Kidney glomerular epithelial cell (primary cell): ENCODE measurements at places on chromosomes 13 and 19.

DNA sequence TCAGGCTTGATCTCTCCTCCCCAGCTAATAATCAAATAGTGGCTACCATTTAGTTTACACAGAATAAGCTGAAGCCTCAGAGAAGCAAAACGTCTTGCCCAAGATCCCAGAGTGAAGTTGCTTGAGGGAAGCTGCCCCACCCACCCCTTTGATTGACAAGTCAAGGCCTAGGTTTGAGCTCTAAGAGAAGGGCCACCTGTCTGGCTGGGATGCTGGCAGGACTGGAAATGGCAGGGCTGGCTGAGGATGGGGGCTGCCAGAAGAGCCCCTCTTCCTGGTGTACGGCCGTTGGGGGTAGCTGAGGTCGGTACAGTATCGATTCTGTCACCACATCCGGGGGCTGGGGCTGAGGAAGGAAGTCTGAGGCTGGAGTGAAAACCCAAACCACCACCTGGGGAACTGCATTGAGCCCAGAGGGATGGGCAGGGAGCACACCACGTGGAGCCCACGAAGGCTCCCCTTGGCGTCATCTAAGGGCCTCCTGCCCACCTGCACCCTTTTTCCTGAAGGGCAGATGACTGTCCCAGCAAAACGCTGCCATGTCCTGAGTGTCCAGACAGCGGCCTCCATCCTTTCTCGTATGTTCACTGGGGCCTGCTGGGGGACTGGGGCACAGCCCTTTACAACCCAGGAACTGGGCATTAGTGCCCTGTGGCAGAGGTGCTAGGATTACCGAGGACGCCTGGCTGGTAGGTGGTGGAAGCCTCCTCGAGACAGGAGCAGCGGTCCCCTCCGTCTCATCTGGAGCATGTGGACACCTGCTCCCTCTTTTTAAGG is 1.4 kb upstream of the PRKD2 start:
- no peak for DNase-seq

- DNase-seq = no peak
Observed at GRCh38 chr19:49129238-49129583, 9.9 kb downstream of the PPFIA3 start.

- DNase-seq = no peak
Observed at GRCh38 chr13:44785401-44785800, 203.9 kb downstream of the NUFIP1 start.

GRCh38 chr19:4061178-4061682 is 5.5 kb downstream of the ZBTB7A start:
- DNase-seq = no peak

GRCh38 chr19:14482172-14482941 is 7.2 kb upstream of the PTGER1 start:
- no peak for DNase-seq

DNA sequence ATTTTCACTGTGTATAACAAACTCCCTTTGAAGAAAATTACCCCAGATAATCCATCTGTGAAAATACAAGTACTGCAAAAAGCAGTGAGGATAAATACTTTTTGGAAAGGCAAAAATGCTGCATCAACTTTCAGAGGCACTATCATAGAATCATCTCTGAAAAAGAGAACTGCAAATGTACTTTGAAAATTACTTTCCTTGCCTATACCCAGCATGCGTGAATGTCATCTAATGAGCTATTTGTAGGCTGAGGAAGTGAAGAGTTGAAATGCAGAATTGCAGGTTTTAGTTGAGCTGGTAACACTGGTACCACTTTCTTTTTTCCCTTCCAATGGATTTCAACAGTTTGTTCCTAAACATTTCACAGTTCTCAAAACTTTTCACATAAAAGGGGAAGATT is 196.7 kb downstream of the TBC1D4 start:
- DNase-seq = no peak

DNA sequence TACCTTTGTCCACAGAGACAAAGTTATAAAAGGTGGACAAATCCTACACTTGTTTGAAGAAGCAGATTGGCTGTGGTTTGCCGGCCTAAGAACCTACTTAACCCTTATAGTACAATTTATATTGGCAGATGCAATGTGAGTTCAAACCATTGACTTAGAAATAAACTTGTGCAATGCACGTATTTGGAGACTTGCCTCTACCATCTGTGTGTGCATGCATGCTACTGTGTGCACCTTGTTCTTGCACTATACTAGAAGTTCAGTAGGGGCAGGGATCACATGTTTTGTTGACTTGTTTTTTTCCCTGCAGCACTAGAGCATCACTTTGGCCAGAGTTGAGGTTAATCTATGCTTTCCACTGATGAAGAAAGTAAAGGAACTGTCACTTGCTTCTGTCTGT is 163.1 kb upstream of the SERP2 start:
- no peak for DNase-seq

- DNase-seq = peak; percentile 40
Observed at GRCh38 chr13:50910485-50910805, 854 bp downstream of the RNASEH2B start.

- no peak for DNase-seq
Observed at GRCh38 chr13:73179650-73180274, 121.0 kb downstream of the KLF5 start.

DNA sequence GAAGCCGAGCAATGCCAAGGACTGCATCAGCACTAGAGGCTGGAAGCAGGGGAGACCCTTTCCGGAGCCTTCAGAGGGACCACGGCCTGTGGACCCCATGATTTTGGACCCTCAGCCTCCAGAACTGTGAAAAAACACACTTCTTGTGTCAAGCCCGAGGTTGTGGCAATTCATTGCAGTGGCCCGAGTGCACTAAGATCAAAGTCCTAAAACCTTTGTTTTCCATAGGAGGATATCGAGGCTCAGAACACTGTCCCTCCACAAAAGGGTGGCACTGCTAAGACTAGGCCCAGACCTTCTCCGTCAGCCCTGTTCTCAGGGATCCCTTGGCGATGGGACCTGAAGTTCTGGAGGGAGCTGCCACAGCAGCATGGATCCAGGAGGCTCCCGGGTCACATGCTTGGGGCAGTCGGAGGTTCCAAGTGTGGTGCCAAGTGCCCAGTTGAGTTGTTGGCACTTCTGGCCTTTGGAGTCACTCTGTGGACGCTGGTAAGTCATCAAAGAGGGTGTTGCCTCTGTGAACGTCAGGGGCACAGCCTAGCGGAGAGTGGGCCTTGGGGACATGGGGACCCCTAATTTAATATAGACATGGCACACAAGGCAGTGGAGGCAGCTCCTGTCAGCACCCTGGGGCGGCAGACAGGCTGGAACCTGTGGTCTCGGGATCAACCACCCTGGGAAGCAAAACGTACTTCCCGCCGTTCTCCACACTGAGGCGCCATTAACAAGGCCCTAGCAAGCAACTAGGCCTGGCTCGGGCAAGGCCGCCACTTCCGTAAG is 199.2 kb downstream of the COL4A1 start:
- no peak for DNase-seq

DNA sequence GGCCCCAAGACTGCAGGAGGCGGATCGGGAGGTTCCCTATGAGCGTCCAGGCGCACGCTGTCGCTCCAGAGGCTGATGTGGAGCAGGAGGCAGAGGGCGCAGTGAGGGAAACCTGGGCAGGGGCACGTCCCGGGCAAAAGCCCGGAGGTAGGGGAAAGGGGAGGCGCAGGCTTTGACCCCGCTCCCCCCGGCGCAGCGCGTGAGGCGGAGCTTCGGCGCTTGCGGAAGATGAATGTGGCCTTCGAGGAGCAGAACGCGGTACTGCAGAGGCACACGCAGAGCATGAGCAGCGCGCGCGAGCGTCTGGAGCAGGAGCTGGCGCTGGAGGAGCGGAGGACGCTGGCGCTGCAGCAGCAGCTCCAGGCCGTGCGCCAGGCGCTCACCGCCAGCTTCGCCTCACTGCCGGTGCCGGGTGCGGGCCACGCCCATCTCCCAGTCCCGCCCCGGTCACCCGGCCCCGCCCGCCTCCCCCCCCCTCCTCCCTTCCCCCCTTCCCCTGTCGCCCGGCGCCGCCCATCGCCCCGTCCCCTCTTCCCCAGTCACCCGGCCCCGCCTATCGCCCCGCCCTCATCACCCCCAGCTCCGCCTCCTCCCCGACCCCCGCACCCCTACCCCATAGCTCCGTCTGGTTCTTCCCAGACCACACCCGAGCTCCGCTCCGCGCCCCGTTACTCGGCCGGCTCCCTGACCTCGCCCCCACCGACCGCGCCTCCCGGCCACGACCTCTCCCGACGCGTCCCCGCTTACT is 4.1 kb downstream of the HMG20B start:
- DNase-seq = no peak

DNA sequence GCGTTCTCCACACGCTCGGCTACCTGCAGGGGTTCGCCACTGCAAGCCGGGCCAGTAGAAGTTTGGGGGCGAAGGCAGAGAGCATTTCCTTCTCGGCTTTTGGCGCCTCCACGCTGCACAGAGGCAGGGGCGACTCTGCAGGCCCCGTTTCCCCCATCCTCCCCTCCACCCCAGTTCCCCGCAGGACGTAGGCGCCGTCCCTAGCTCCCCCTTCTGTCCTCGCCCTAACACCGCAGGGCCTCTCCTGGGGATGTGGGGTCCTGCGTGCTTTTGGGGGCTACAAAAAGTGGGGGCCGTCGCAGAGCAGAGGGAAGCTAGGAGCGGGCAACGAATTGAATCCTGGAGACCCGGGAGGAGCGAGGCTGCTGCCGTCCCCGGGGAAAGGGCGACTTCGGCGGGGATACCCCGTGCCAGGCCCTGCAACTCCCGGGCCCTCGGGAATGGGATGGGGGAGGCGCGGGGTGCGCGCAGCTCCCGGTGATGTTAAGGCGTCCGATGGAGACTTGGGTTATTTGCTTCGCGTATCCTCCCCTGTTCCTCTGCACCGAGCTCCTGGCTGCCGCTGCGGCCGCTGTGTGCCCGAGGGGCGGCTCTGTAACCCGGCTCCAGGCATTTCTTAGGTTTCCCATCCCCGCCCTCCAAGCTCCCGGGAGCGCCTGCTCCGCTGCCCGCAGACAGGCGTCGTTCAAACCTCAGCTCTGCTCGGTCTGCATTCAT is 255.9 kb upstream of the SOX21 start:
- no peak for DNase-seq

GRCh38 chr19:16217716-16218451 is 20.2 kb downstream of the AP1M1 start:
- DNase-seq = no peak

- peak; percentile 54 for DNase-seq
Observed at GRCh38 chr13:35179494-35179893, 237.4 kb downstream of the NBEA start.

GRCh38 chr13:63517371-63517770 is 2101.7 kb upstream of the PCDH20 start:
- DNase-seq = no peak

GRCh38 chr13:112741185-112741755 is 51.4 kb downstream of the ATP11A start:
- DNase-seq = no peak

DNA sequence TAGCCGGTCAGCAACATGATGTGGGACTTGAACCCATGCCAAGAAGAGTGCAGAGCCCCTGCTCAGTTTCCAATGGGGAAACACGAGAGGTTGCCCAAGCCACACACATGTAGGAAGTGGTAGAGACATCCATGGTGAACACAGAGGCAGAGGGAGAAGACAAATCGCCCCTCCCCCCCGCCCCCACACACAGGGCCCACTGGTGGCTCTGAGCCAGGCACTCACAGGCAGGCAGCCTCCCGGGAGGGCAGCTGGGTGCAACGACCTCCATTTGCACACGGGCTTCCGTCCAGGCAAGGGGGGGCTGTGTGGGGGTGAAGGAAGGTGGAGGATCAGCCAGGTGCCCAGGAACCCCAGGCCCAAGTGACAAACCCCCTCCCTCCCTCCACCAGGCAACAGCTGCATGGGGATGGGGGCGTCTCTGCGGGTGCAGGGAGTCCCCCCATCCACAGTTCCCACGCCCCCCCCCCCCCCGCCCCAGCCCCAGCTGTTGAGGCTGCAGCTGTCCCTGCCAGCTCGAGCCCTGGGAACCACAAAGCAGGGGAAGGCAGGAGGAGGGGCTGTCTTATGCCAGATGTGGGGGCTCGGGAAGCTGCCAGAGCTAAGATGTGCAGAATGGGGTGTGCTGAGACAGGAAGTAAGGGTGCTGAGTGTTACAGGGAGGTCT is 3.4 kb downstream of the NOTCH3 start:
- DNase-seq = no peak
